ENCODE measurements at places on chromosomes 11 and 22.

- no peak for DNase-seq
These were observed 44.2 kb downstream of the OTOG start for GRCh38 chr11:17591293-17591692.

- no peak for DNase-seq
These were observed 5.3 kb upstream of the ATP5MG start for GRCh38 chr11:118396097-118396501.

- no peak for DNase-seq
These were observed 4.4 kb upstream of the KRTAP5-9 start for GRCh38 chr11:71543866-71544265.

DNA sequence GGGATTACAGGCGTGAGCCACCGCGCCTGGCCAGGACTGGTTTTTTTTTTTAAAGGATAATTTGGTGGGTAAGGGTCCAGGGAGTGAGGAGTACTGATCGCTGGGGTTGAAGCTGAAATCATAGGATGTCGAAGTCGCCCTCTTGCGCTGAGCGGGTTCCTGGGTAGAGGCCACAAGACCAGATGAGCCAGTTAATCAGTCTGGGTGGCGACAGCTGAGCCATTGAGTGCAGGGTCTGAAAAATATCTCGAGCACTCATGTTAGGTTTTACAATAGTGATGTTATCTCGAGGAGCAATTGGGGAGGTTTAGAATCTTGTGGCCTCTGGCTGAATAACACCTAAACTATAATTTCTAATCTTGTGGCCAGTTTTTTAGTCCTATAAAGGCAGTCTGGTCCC, 7.8 kb downstream of the APOL5 start:
- DNase-seq = no peak

GRCh38 chr11:16410479-16410878, 54.1 kb upstream of the SOX6 start:
- DNase-seq = no peak

All from AG04450 (cell line).